ENCODE measurements at places on chromosomes 7 and 10.

- no peak for DNase-seq
Observed at GRCh38 chr10:79994556-79994955, 45.7 kb upstream of the SFTPD start.

DNA sequence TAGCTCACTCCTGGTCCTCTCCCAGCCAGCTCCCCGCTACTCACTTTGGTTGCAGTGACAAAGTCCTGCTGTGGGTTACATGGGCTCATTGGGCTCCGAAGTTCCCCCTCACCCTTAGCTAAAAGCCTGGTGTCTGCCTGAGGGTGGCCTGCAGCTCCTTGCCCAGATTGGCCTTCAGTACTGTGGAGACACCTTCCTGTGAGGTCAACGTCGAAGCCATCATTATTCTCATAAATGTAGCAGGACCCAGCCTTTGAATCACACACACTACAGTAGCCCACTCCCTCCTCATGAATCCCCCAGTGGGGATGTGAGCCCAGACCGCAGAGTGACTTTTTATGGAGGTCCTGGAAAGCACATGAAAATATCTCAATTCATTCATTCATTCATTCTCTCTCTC is 10.5 kb downstream of the MBL2 start:
- DNase-seq: no peak

- peak; percentile 66 for DNase-seq
Observed at GRCh38 chr7:6636741-6637543, at the start of gene ZNF316. TSS of gene ZNF316 (plus strand) at chr7:6637318. CDS start at chr7:6642410, 5,092 bp downstream.

- DNase-seq: no peak
Observed at GRCh38 chr10:546451-546850, 143.0 kb downstream of the DIP2C start.

GRCh38 chr10:21432266-21432665 is 93.2 kb downstream of the SKIDA1 start:
- DNase-seq: no peak

DNA sequence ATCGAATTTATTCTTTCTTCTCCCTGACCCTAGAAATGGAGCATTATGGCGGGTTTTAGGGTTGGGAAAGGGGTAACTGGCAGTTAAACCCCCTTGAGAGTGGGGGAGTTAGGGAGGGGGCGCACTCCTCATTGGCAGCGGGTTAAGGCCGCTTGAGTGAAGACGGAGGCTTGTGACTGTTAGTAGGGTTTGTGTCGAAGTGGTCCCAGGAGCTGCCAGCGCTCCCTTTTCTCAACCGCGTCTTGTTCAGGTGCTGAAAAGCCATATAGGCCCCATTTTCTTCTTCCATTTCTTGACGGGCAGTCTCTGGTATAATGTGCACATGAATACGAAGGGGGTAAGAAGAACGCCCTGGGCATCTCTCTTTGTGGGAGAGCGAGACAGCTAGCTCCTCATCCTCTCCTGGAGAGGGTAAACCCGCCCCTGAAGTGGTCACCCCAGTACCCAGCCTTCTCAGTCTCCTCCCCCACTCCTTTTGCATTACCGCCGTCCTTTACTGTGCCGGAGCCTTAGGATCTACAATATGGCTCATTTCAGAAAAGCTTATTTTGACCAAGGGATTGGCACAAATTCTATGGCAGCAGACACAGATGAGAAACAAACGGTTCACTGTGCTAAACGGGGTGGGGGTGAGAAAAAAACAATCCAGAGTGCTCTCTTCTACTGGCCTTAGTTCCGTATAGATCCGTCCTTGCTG is 836 bp downstream of the KMT2E start:
- peak; percentile 80 for DNase-seq

GRCh38 chr7:120864141-120864900 is 6.4 kb upstream of the TSPAN12 start:
- no peak for DNase-seq

DNA sequence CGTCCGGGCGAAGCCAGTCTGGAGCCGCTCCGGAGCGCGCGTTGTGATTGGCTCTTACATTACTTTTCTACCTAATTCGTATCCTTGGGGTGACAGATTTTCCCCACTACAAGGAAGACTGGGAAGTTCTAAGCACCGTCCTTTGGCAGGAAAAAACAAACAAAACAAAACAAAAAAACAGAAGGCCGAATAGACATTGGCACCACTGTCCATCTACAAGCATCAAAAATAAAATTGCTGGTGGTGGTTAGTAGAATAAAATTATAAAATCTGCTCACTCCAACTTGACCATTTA is 651 bp upstream of the SKAP2 start:
- no peak for DNase-seq

DNA sequence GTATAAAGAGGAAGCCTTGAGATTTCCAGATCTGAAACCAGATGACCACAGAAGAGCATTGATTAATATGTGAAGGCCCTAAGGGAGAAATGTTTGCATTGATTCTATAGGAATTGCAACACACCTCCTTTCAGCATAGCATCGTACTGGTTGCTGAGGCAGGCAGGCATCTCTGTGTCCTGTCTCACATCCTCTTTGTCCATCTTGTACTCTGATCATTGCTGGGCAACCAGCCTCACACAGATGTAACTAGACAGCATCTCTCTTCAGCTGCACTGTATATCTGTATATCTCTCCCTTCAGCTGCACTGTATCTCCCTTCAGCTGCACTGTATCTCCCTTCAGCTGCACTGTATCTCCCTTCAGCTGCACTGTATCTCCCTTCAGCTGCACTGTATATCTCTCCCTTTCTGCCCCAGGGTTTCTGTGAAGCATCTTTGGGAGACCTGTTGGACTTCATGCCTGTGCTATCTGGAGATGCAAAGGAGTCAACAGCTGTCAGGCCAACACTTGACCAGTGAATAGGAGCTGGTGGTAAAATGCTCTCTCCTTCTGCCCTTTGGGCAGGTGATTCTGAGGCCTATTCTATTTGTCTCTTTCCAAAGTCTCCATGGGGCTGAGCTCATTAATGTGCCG is 40.3 kb downstream of the TMEM178B start:
- no peak for DNase-seq

- no peak for DNase-seq
Observed at GRCh38 chr7:77933394-77933793, 134.8 kb downstream of the PHTF2 start.

DNA sequence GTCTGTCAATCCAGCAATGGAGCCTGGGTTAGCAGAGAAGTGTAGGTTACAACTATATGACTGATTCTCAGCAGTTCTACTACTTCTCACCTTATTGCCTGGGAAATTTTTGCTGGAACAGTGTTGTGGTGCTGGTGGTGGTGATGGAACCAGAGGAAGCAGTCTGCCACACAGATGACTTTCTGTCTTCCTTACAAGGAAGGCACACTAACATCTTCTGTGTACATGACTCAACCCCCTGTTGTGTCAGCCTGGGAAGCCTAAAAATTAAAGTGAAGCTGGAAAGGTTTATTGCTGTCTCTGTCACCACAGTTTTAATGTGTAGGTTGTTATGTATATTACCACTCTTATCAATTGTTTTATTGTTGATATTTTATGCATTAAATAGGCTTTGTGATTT is 40.3 kb downstream of the ANKRD7 start:
- DNase-seq: no peak

GRCh38 chr10:102752934-102753664 is 9.4 kb downstream of the WBP1L start:
- peak; percentile 20 for DNase-seq

- peak; percentile 37 for DNase-seq
Observed at GRCh38 chr7:111090846-111091245, at the start of gene LRRN3. TSS of gene LRRN3 (plus strand) at chr7:111091127. CDS start at chr7:111122773, 31,646 bp downstream.

Measured in CD4-positive, alpha-beta T cell treated with Interleukin-15 for 1 hour (primary cell).